ENCODE measurements at places on chromosomes 3 and 15.

DNA sequence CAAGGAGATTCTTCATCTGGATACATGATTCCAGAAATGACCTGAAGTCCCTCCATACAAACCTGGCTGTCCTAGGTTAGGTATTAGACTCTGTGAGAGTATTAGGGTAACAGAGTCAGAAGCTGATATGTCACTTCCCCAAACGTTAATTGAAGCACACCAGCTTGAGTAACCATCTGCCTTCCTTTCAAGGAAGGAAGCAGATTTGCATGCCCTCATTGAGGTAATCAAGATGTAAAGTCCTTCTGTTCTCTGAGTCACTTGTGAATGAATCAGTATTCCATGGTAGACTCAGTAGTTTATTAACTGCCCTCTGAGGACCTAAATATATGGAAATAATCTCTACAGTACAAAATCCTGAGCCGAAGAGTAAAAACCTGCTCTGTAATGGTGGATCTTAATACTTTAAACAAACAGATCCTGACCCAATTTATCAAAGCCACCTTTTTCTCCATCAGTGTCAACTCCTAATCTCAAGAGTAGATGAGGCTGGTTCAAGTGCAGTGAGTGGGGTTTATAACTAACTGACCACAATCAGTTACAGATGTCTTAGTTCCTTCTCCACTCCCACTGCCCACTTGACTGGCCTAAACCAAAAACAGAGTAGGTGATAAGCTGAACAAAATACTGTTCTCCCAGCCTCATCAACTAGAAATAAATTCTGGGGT lies 246.2 kb upstream of the CHRM5 start:
- DNase-seq = no peak

DNA sequence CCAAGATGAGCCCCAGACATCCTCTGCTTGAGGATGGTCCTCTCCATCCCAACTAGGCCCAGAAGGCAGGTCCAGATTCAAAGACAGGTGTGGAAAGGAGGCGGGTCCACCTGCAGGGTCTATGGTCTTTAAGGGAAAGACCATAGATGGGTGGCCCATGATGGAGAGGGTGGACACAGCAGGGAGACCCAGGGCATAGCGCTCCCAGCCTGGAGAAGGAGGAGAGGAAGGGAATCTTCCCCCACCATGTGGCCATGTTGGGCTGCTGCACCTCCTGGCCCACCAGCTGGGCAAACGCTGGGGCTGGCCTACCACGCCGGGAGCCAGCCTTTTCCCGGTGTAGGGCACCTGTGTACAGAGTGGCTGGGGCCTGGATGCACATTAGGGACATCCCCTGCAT lies 265.2 kb upstream of the TLE3 start:
- peak; percentile 38 for DNase-seq

- DNase-seq = no peak
Observed at GRCh38 chr3:20047341-20047779, 7.1 kb downstream of the KAT2B start.

GRCh38 chr3:133408366-133408765 lies 8.5 kb downstream of the BFSP2 start:
- no peak for DNase-seq

GRCh38 chr15:100926258-100926657 lies 7.1 kb downstream of the LRRK1 start:
- no peak for DNase-seq

GRCh38 chr15:56598991-56599390 lies 134.1 kb upstream of the MNS1 start:
- no peak for DNase-seq

GRCh38 chr3:106339551-106339950 lies 470.7 kb upstream of the CBLB start:
- no peak for DNase-seq

DNA sequence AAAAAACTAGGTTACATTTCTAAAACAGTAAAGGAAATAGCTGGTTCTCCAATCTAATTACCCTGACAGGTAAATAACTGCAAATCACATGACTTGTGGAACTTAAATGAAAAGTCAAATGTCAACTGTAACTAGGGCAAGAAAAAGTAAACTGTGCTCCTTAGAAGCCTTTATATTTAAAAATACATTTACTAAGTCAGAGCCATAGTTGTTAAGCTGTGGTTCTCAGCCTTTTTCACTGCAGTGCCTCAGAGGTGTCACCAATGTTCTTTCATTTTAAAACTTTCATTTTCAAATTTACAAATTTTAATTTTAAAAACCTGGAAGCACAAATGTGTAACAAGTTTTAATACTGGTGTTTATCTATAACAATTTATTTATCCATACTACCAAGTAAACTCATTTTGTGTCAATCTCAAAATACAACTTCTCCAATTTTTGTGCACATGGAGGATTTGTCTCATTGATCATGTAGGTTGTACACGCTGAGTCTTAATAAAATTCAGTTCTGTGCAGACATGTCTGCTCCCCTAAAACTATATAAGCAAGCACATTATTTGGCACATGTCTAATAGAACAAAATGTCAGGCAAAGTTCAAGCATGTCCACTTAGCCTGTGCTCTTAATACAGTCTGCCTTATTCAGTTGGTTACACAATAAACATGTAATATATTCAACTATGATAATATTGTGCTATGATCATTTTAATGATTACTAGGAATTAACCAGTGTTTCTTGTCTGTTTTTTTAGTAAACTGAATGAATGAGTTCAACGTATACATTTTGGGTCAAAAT lies 70.4 kb downstream of the DLG1 start:
- DNase-seq = no peak

- DNase-seq = no peak
Observed at GRCh38 chr3:187223799-187224198, 26.5 kb downstream of the RTP1 start.

DNA sequence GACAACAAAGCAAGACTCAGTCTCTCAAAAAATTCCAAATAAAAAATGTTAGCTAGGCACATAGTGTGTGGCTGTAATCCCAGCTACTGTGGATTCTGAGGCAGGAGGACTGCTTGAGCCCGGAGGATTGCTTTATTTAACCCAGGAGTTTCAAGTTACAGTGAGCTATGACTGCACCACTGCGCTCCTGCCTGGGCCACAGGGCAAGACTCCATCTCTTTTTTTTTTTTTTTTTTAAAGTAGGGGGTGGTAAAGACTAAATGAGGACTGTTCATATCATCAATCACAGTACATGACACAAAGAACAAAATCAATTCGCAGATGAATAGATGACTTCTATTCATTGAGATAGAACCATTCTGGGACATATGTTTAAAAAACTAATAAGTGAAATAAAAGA lies 48.1 kb downstream of the ACAP2 start:
- DNase-seq = no peak

GRCh38 chr3:42180901-42181300 lies 85.1 kb downstream of the CCK start:
- no peak for DNase-seq

DNA sequence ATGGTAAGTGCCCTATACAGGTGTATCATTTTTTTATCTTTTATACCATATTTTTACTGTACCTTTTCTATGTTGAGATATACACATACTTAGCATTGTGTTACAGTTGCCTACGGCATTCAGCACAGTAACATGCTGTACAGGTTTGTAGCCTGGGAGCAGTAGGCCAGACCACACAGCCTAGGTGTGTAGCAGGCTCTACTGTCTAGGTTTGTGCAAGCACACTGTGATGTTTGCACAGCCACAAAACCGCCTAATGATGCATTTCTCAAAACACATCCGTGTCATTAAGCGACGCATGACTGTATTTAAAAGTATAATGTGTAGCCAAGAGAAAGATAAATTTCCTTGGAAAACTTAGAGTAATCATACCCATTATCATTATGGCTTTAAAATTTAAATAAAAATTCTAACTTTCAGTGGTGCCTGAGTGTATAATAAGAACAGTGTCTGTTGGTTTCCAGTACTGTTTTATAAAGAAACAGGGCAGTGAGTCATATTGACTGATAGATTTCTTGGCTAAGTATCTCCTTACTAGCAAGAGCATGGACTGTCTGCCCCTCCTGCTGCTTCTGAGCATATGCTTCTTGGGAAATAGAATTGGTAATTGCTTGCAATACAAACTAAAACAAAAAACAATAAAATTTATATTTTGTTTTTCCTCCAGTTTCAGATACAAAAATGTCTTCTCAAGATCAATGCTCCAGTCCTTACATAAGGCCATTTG lies 18.3 kb downstream of the CALML4 start:
- DNase-seq = no peak

- no peak for DNase-seq
Observed at GRCh38 chr3:123892195-123892594, 8.1 kb upstream of the MYLK start.

DNA sequence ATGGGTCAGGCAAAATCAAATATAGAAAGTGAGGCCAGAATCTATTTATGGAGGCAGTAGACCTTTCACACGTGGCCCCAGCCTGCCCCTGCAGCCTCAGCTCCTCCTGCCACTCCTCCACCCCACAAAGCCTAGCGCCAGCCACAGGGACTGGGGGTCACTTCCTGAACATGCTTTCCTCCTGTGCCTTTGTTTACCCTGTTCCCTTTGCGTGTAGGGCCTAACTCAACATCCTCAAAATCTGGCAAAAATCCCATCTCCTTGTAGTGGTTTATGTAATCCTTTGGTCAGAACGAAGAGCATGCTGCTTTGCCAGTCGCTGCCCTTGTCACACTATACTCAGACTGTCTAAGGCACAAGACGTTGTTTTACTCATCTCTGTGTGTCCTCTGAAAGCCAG lies 39.6 kb downstream of the KBTBD12 start:
- DNase-seq = no peak

GRCh38 chr15:100783291-100783690 lies 96.3 kb upstream of the ALDH1A3 start:
- no peak for DNase-seq

- DNase-seq = no peak
Observed at GRCh38 chr3:58261954-58262666, 24.5 kb downstream of the ABHD6 start.

DNA sequence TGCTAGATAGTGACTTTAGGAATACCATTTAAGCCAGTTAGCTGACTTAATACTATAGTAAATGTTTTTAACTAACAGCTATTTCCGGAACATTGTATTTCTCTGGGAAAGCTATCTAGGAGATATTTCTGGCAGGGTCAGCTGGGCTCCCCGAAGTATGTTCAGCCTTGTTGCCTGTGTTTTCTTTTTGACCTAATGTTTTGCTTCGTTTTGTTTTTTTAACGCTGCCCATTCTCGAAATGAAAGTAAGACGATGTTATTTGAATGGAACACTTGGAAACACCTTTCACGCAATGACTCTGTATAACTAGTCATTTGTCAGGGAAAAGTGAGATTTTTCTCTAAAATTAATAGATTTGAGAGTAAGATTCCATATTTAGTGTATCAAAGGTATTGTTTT lies 702.9 kb upstream of the NAALADL2 start:
- no peak for DNase-seq

- no peak for DNase-seq
Observed at GRCh38 chr15:96043591-96044171, 286.8 kb upstream of the NR2F2 start.

DNA sequence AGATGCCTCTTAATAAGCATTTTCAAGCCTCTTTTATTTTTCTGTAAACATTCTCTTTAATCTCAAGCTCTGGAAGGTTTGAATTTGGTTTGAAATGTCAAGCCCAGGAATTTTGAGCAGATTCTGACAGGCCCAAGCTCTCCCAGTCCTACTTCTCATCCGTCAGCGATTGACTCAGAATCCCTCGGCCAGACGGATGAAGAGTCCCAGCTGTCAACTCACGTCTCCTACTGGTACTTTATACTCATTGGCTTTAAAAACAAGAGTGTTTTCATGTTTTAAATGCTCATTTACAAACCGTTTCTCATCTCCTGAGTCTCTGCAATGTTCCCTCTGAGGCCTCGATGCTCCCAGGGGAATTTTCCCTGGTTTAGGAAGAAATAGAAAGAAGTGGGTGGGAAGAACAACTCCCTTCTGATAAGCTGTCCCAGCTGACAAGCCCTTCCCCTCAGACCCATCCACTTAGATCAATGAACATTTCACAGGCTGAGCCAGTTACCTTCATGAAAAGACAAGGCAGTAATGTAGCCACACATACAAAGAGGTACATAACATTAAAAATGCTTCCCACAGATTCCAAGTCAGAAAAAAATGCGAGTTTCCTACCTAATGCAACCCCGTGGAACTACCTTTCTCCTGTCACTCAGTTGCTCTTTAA lies 478.2 kb upstream of the DPH6 start:
- DNase-seq = no peak

DNA sequence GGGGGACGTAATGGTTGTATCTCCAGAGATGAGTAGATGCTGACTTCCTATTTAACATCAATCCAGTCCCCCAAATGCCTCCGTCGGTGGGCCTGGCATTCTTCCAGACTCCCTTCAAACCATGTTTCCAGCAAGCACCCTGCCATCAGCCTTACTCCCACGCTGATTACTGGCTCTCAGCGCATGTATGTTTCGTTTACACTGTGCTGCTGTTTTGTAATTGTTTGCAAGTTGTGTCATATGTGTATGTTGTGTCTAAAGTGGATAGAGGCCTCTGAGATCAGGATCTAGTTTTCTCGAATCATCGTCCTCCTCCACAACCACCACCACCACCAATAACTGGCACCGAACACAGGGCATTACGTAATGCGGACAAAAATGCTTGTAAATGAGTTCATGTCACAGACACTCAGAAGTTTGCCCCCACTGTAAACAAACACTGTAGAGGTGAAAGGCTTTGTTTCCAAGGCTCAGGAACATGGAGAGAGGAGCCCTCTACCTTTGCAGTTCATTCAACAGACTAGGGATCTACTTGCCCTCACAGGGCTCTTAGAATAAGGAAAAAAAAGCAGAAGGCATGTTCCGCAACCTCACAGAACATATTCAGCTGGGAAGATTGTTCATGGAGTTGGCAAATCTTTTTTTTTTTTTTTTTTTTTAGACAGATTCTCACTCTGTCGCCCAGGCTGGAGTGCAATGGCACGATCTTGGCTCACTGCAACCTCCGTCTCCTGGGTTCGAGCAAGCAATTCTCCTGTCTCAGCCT lies 46.1 kb upstream of the SEMA4B start:
- no peak for DNase-seq

DNA sequence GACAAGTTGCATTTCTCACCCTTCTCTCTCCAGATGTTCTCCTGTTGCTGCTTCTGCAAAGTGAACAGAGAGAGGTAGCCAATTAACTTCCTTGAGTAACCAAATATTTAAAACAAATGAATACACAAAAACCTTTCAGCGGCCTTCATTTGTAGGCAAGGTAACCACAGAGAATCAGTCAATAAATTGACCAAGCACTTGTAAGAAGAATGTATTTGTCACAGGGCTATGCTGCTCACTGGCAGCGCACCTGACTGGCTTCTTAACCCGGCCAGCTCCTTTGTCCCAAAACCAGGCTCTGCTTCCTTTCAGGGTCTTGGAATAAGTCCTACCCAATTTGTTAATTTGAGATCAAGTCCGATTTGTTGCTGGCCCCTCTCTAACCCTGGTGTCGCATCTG lies 43.5 kb upstream of the STXBP5L start:
- peak; percentile 51 for DNase-seq
